Fibroblast of upper back skin (primary cell): ENCODE measurements at places on chromosomes 5 and 9.

DNA sequence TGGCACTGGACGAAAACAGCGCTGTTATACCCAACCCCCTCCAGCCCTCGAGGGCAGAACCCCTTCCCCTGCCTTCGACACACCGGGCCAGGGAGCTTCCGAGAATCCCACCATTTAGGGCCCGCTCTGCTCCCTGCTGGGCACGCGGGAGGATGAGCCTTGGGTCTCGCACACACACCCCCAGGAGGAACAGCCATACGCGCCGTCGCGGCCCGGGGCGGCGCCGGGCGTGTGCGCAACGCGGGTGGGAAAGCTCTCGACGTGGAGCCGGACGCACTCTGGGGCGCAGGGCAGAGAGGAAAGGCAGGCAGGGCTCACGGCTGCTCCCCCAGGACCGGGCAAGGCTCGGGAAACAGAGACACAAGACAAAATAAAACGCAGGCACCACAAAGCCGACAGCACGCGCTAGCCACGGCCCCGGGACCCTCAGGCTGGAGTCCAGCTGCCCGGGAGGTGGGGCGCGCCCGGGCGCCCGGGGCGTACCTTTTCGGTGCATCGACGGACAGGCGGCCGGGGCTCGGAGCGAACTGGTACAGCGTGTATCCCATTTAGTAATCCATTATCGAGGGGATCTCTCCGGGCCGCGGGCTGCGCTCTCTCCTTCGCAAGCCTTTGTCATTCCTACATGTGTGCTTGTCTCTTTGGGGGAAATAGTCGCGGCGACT lies 789 bp downstream of the SEMA6A start:
- no peak for DNase-seq

- no peak for DNase-seq
Observed at GRCh38 chr9:131728961-131729360, 10.9 kb downstream of the RAPGEF1 start.

DNA sequence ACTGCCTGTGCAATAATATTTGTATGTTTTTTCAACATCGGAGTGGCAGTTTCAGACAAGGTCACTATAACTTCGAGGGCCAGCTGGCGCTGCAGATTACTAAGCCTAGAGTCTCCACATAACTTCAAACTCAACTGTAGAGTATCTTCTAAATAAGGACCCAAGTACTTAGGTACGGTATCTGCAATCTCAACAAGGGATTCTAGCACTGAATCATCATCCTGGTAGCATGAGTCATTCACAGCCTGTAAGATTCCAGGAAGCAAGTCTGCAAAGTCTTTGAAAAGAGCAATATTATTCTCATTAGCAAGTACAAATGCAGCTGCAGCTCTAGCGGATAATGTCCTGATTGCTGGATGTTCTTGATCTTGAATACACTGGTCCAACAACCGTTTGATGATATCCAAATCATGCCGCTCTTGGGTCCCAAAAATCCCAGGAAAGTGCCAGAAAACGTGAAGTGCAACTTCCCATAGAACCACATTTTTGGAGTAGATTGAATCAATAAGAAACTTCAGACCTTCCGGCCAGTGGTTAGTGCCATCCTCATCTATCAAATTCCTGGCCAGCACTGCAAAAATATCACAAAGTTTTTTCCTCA lies 654 bp downstream of the RANBP6 start:
- peak; percentile 61 for DNase-seq

GRCh38 chr5:77935506-77936364 lies 159.6 kb upstream of the TBCA start:
- DNase-seq, result peak; percentile 45

GRCh38 chr5:118531276-118531675 lies 457.1 kb downstream of the DTWD2 start:
- DNase-seq, result no peak

GRCh38 chr9:131097126-131097947 lies 1.0 kb downstream of the AIF1L start:
- no peak for DNase-seq

GRCh38 chr5:58264276-58264675 lies 195.6 kb downstream of the PLK2 start:
- peak; percentile 76 for DNase-seq

DNA sequence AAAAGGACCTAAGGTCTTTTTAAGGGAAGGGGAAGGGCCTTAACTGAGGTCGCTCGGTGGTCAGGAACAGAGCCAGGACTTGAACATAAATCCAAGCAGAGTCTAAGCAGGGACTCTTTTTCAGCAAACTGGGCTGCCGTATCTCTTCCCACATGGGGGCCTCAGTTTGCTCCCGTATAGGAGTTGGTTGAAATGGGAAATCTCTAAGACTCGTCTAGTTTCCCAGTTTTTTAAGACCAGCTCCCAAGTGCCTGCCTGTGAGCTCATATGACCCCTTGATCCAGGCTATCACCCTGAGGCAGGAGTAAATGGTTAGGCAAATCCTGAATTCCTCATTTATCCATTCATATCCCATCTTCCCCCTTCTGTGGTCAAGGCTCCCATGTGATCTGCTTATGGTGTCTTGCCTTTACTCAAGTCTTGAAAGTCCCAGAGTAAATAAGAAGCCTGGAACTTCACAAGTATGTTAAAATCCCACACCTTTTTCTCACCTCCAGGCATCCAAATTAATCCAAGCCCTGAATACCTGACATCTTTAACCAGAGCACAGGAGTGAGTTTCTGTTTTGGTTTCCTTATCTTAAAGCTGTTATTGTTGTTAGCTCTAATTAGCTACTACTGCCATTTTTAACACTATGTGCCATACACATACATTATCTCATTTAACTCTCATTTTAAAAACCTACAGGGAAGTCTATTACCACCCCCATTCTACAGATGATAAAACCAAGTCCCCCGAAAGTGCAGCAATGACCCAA lies 3.0 kb downstream of the ARSI start:
- DNase-seq, result peak; percentile 64

- DNase-seq, result no peak
Observed at GRCh38 chr5:171931163-171931562, 75.3 kb downstream of the FBXW11 start.

DNA sequence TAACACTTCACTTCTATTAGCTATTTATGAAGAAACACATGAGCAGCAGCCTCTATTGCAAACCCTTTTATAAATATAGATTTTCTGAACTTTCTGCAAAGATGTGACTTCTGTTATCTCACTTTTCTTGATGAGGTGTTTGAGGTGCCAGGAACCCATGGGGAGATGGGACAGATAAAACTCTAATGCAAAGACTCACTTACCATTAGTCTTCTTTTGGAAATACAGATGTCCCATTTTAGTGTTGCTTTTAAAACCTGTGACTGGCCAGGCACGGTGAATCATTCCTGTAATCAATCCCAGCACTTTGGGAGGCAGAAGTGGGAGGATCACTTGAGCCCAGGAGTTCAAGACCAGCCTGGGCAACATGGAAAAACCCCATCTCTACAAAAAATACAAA lies 171.3 kb upstream of the GAS1 start:
- DNase-seq, result no peak

DNA sequence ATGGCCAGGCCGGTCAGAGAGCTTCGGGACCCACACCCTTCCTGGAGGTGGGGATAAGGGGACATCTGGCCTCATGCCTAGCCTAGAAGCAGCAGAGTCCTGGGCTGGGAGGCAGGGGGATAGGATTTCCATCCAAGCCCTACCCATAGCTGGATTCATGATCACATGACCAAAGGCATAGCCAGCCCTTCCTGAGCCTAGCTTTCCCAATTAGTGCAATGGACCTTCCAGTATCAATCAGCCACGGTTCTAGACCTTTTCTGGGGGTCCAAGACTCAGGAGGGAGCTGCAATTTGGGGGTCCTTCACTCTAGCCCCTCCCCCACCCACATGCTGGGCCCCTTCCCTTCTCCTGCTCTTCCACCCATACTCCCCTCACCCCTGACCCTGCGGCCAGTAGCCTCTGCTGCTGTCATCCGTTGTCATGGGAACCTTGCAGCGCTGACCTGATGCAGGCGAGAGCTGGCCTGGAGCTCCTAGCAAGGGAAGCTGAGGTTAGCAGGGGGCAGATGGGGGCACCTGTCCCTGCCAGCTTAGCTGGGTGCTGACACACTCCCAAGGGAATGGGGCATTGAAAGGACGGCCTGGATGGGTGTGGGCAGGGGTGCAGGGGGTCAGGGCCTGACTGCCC lies 44.6 kb downstream of the CXXC5 start:
- no peak for DNase-seq

DNA sequence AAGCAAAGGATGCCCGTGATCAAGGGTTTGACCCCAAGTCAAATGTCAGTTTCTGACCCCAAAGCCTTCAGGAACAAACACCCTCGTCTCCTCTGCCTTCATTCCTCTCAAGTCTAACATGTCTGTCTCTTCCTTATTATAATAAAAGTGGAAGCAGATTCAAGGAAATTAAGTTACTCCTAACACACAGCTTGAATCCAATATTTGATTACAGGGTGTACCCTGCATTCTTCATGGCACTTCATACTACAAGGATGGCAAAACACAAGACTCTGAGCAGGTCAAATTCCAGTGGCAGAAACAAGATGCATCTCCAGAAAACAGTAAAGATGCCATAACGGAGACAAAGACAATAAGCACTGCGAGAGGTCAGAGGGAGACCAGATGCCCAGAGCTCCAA lies 119.2 kb upstream of the FAM120A start:
- no peak for DNase-seq

DNA sequence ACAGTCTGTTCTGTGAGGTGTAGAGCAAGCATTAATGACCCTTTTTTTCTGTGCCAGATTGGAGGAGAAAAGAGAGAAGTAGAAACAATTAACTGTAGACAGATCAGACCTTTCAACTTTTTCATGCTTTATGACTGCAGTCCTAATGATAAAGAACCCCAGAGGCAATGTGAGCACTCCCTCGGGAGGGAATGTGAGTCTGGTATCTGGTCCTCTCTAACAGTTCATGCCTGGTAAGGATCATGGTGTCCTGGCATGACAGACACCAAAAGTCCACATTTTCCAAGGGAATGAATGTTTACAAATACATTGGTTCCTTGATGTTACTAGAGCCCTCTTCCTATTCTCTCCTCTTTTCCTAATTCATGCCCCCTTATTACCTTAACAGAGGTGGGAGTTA lies 70.3 kb downstream of the MTAP start:
- no peak for DNase-seq

DNA sequence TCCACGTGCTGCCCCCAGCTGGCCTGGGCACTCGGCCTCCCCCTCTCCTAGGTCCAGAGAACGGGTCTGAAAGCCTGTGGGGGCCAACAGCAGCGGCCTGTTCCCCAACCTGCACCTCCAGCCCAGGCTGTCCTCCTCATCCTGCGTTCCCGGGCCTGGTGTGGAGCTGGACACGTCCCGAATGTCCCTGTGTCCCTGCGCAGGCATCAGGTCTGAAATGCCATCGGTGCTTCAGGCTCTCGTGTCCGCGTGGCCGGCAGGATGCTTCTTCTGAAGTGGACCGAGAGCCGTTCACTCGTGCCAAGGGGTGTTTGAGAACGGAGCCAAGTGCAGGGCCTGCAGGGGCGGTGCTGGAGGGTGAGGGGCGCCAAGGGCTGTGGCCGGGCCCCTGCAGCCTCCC lies 24.7 kb upstream of the UBAC1 start:
- DNase-seq, result no peak

- DNase-seq, result no peak
Observed at GRCh38 chr9:34486572-34486971, 28.0 kb downstream of the DNAI1 start.

DNA sequence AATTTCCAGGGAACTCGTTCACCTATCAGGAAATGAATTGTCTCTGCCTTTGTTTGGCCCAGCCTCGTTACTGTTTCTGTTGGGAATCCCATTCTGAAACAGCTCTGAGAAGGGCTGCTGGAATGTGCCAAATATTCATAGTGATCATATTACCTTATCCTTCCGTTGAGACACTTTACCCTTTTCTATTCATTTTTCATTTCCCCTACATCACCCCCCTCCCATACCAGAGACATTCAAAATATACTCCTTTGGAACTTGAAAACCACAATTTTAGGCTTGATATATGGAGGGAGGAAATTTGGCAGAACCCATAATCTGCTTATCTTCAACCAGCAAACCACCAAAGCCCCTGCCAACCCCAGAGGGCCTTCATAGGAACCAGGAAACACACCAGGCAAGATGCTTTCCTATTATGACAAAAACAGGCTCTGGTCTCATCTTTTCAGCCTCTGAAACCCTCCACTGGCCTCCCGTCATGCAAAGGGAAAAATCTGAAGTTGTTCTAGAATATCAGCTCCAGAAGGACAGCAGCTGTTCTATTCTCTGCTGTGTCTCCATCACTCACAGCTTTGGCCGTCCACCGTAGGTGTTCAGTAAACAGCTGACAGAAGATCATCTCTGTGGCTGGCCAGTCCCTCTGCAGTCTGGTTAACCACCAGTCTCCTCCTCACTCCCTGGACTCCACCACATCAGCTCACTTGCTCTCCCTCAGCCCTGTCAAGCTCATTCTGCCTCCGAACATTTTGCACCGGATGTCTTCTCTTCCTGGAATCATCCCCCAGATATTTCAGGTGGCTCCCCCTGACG lies 217.2 kb upstream of the WWC1 start:
- DNase-seq, result peak; percentile 81

DNA sequence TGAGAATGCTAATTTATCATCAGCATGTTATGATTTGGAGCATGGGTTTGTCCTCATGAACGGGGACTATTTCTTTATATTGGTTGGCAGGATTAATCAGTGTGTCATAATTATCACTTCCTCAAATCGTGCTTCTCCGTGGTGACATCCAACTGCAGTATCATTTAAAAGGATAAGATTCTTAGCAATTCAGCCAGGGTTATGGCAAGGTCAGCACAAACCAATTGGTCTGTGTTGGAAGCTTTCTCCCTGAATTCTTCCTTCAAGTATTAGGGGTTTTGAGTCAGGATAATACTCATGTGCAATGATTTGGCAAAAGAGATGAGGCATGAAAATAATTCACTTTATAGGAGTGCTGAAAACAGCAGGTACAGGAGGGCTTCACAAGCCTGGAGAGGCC lies 5.5 kb upstream of the CAMLG start:
- DNase-seq, result no peak

GRCh38 chr5:98103807-98104206 lies 669.7 kb upstream of the RGMB start:
- no peak for DNase-seq

DNA sequence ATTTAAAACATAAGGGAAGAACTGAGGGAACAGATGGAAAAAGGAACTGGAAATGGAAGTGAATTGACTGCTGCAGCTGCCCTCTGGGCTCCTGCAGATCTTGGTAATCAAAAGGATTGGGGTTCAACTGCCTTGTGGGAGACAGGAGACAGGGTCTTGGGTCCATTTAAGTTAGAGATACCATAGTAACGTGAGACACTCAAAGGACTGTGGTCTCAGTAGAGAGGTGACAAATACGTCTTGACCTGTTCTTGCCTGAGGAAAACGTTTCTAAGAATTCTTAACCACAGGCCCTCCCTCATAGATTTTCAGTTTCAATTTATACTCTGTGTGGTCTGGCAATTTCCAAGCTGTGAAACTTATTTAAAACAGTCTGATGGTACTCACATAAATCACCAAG lies 100.8 kb upstream of the DHFR start:
- no peak for DNase-seq
